ENCODE measurements at places on chromosomes 4 and X. TPM values are rescaled to one million over a fixed set of nuclear protein-coding genes. Genes with fewer than 3 reads are reported as not detected.

- ATAC-seq: no peak
Measured at GRCh38 chrX:75276666-75277065, 2.8 kb downstream of the UPRT start.

Gene NPNT
- 17.5 TPM for total RNA-seq

Gene USP26
- not detected for total RNA-seq

DNA sequence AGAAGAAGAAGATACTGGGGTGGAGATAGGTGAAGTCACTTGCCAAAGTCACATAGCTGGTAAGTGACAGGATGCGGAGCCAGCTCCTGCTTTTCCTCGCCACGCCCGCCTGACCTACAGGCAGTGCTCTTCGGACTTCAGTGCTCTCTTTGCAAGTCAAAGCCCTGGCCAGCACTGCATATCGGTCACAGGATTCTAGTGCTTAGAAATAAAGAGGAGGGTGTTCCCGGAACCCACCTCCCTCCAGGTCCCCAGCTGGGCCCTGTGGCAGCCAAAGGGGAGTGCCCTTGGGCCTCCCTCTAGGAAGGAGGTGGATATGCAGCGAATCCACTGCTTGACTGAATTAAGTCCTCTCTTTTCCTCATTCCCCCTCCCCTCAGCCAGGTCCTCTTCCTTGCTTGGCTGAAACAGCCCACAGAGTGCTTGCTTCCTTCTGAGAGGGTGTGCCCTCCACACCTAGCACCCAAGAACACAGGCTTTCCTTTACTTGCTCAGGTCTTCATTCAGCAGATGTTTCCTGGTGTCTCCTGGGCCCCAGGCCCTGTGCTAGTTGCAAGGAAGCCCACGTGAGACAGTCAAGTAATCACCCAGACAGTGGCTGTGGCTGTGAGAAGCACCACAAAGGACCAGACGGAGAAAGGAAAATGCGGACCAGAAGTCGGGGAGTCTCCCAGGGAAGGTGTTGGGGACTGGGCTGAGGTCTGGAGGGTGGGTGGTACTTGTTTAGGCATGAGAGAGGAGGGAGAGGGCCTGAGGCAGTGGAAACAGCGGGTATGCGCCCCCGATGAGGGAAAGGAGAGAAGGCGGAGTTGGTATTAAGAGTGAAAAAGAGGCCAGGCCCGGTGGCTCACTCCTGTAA lies 14.0 kb upstream of the HMGB3 start:
- ATAC-seq: no peak

GRCh38 chr4:67750691-67751090 lies 3.5 kb downstream of the GNRHR start:
- no peak for ATAC-seq

- no peak for ATAC-seq
Measured at GRCh38 chrX:122787231-122787630, 396.8 kb upstream of the GRIA3 start.

Gene ERCC6L
- 2.9 TPM for total RNA-seq

DNA sequence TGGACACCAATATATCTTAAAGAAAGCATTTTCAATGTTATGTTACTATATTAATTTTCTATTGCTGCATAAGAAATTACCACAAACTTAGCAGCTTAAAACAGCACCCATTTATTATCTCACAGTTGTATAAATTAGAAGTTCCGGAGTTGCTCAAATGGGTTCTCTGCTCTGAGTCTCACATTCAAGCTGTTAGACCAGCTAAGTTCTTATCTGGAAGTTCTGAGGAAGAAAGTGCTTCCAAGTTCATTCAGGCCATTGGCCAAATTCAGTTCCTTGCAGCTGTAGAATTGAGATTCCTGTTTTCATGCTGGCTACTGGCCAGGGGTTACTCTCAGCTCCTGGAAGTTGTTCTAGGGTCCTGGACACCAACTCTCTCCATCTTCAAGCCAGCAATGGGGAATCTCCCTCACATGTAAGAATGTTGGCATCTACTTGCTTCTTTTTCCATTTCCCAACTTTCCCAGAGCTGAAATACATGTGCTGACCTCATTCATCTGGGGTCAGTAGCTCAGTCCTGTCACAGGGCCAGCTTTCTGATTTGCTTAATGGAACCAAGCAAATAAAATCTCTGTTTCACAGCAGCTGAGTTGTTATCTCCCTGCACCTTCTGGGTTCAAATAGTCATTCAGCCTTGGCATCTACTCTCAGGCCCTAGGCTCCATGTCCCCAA lies 99.6 kb upstream of the INTU start:
- no peak for ATAC-seq

GRCh38 chr4:185880571-185880970 lies 68.6 kb upstream of the SORBS2 start:
- ATAC-seq: no peak

Gene MAOB
- total RNA-seq: 5.5 TPM

DNA sequence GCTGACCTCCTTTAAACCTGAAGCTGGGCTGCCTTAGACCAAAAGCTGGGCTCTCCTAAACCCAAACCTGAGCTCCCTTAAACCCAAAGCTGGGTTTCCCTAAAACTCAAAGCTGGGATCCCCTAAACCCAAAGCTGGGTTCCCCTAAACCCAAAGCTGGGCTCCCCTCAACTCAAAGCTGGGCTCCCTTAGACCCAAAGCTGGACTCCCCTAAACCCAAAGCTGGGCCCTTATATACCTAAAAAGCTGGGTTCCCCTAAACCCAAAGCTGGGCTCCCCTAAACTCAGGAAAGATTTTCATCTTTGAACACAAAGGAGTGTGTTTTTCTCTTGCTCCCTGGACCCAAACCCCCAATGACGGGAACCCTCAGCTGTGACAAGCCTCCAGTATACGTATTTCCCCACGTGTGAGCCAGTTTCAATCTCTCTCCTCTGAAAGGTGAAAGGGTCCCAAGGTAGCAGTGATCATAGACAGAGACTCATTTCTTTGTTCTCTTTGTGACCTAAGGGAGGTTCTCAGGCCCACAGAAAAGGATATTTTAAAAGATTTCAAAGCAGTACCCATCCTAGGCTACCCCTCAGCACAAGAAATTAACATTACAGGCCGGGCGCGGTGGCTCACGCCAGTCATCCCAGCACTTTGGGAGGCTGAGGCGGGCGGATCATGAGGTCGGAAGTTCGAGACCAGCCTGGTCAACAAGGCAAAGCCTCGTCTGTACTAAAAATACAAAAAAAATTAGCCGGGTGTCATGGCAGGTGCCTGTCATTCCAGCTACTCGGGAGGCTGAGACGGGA lies 31.3 kb upstream of the ASMTL start:
- no peak for ATAC-seq

Gene HPSE
- 15.4 TPM for total RNA-seq

DNA sequence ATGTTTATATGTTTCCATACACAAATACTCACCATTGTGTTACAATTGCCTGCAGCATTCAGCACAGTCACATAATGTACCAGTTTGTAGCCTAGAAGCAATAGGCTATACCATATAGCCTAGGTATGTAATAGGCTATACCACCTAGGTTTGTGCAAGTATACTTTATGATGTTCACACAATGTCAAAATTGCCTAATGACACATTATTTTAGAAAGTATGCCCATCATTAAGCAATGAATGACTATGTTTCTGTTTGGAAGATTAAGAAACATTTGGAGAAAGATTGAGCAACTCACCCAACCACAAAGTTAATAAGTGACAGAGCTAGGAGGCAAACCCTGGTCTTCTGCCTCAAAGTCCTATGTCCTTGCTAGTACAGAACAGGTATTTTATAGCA lies 96.8 kb upstream of the GRIA3 start:
- ATAC-seq: peak; percentile 31

GRCh38 chr4:84631573-84631972 lies 48.6 kb downstream of the CDS1 start:
- peak; percentile 55 for ATAC-seq

GRCh38 chr4:100736641-100737451 lies 219.0 kb upstream of the EMCN start:
- ATAC-seq: peak; percentile 81

Gene CRMP1
- total RNA-seq: 1.8 TPM

GRCh38 chr4:1801286-1801958 lies 8.3 kb downstream of the FGFR3 start:
- ATAC-seq: no peak

GRCh38 chr4:184728858-184729257 lies 5.0 kb downstream of the CENPU start:
- peak; percentile 39 for ATAC-seq

GRCh38 chr4:77126809-77127208 lies 30.2 kb upstream of the CCNG2 start:
- ATAC-seq: peak; percentile 63

Gene JADE3
- 4.9 TPM for total RNA-seq

GRCh38 chr4:154490234-154490582 lies 1.4 kb downstream of the DCHS2 start:
- no peak for ATAC-seq

DNA sequence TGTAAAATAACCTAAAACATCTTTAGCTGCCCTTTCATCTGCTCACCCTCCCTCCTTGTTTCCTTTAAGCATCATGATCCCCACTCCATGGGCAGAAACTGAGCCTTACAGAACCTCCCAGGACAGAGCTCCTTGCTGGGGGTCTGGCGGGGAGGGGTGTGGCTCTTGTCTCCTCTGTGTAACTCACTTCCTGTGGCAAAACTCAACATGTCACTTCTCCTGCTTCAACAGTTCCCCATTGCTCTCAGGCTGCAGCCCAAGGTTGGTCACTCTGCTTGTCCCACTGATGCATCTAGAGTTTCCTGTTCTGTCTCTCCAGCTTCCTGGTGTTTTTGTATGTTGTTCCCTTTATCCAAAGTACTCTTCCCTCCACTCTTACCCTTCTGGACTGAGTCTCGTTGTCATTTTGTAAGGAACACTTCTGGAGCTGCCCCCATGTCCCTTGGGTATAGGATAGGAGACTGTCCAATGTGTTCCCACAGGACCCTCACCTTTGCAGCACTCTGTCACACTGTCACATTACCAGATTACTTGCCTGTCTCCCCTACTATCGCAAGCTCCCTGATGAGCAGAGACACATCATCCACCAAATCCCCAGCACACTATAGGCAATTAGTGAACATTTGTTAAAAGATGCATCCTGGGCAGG lies 19.6 kb downstream of the TMEM31 start:
- ATAC-seq: no peak

- ATAC-seq: no peak
Measured at GRCh38 chr4:24570172-24570571, 14.2 kb downstream of the DHX15 start.

DNA sequence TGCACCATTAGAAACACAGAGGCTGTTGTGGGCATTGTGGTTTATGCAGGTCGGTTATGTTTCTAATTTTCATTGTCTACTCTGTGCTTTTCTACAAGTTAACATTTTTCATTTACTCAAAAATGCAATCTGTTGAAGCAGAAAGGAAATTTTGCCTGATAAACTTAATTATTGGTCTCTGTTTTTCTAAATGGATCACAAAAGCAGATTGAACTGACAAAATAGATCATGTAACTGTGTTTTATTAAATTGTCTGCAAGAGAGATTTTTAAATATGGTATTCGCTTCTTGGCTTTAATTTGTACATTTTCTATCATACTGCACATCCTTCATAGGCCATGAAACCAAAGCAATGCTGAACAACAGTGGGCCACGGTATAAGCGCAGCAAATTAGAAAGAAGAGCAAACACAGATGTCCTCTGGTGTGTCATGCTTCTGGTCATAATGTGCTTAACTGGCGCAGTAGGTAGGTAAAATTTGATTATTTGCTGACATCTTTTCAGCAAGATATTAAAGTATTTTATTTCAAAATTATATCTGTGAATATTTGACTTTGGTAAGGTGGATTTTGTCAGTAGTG lies 50.6 kb downstream of the ATP10D start:
- ATAC-seq: no peak

DNA sequence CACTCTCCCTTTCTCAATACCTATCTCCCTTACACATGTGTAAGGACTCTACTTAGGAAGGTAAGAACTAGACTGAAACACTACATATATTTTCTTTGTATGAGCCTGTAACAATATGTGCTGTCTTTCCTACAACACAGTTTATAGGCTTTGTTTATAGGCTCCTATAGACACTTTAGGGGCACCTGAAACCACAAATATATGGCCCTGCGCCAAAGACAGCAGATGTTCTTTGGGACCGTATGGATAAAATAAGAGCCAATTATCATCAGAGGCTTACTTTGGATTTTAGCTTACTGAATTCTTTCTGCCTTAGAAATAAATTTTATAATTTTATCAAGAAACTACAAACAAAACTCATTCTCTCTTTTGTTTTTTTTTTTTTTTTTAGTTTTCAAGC lies 16.6 kb upstream of the CXCL3 start:
- ATAC-seq: no peak

DNA sequence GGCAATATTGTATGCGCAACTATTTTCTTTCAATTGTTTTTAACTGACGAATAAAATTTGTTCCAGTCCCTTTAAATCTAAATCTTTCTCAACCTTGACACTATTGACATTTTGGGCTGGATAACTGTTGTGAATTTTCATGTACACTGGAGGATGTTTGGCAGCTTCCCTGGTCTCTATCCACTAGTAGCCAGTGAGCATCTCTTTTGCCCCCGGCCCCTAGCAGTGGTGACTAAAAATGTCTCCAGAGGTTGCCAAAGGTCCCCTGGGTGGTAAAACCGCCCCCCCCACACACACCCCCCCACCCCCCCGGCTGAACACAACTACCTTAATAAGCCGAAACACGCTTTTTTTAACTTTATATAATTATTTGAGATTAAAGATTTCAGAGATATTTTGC lies 514 bp downstream of the FANCB start:
- no peak for ATAC-seq

DNA sequence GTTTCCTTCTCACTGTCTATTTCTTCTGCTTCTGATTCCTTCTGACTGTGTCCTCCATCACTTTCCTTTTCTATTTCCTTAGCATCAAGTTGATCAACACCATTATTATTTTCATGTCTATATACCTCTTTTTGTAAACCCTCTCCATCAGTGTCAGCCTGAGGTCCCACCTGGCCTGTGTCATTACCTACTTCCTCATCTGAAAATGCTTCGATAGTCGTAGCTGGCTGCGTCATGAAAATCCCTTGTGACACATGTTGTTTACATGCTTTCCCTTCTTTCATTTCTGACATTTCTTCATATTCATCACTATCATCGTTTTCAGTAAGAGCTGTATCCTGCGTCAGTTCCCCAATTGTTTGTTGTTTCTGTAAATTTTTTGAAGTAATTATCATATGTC lies 39.6 kb downstream of the RPGR start:
- no peak for ATAC-seq

All from esophagus mucosa (tissue), 1 donor.